Stimulated activated CD4-positive, alpha-beta T cell treated with anti-CD3 and anti-CD28 coated beads, TNF-alpha, amount 100 ng/mL, for 1 hour (primary cell): ENCODE measurements at places on chromosomes 13 and 19.
A peak's percentile ranks its signal among the peaks of the same experiment; 100 is the strongest.

- no peak for DNase-seq
These were observed 14.4 kb upstream of the NAXD start for GRCh38 chr13:110600980-110601379.

- DNase-seq, result no peak
These were observed 34.2 kb upstream of the NCCRP1 start for GRCh38 chr19:39162441-39163043.

GRCh38 chr13:102699504-102699903, 4.7 kb upstream of the METTL21C start:
- DNase-seq, result no peak

GRCh38 chr13:112890316-112891145, 78.5 kb upstream of the MCF2L start:
- DNase-seq, result no peak

GRCh38 chr13:25232937-25233515, 54.3 kb downstream of the MTMR6 start:
- DNase-seq, result no peak

DNA sequence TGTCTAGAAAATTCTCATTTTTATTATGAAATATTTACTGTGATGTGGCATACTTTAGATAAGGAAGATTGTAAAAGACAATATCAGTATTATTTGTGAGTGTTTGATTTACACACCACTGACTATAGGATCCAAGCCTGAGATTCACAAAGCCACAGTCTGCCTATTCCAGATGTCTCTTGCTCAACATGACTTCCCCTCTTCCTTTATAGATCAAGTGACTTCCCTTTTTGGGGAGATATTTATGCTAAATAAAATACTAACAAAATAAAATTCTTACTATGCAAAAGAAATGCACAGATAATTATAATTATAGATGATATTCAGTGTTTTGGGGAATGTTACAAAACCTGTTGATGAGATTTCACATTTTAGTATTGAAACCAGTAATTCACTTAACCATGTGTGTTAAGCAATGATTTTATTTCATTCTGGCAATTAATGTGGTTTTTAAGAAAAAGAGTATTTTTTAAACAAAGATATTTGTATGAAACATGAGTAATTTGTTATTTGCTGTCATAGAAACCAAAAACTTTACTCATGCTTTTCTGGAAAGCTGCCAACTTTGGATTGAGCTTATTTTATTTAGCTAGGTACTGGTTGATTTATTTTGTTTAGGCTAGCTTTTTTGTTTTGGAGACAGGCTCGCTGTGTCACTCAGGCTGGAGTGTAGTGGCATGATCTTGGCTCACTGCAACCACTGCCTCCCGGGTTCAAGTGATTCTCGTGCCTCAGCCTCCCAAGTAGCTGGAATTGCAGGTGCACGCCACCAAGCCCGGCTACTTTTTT, 13.7 kb upstream of the GPR183 start:
- DNase-seq, result no peak

DNA sequence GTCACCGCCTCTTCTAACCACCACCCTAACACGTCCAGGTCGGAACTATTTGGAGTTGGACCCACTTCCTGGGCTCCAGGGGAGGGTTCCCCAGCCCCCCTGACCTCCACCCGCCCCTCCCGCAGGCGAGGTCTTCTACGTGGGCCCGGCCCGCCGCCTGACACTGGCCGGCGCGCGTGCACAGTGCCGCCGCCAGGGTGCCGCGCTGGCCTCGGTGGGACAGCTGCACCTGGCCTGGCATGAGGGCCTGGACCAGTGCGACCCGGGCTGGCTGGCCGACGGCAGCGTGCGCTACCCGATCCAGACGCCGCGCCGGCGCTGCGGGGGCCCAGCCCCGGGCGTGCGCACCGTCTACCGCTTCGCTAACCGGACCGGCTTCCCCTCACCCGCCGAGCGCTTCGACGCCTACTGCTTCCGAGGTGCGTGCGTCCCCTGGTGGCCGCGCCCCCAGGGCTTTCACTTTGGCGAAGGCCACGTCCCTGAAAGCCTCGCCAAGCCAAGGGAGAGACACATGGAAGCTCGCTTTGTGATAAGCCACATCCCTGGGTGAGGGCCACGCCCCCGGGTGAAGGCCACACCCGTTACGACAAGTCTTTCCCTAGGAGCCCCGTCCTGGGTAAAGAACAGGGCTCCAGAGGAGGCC, 13.2 kb downstream of the NCAN start:
- peak; percentile 45 for DNase-seq

DNA sequence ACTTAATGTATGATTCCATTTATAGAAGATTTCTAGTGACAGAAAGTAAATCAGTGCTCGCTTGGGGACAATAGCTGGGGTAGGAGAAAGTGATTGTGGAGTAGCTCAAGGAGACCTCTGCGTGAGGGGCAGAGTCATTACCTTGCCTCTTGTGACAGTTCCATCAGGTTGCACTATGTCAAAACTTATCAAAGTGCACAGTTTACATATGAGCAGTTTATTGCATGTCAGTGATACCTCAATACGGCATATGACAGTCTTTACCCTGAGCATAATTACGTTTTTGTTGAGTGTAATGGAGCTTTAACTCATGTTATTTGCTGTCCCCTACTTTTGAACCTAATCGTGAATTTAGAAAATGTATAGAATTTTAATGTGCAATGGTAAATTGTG, 15.0 kb downstream of the ARHGEF7 start:
- no peak for DNase-seq

DNA sequence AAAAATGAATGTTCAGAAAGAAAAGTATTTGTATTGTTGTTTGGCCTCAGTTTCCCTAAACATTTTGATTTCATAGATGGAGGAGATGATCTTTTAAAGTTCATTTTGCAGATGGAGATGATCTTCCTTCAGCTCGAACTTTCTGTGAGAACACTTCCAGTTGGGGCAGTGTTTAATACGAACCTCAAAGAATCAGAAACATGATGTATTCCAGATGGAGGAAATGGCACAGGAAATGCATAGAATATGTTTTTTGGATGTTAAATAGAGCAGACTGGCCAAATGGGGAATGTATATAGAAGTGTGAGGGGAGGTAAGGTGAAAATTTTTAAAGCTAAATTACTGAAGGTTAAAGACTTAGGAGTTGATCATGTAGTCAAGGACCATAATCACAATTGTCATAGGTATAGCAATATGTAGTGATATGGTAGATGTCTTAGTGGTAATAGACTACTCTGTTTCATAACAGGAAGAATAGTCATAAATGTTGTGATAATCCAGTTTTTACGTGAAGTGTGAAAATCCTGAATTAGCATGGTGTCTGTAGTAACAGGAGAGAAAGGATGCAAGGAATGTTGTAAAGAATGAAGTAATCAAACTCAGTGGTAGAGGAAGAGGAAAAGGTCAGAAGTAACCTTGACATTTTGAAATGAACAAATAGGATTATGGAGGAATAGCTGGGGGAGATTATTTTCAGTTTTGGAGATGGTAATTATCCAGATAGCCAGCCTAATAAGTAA, 5.1 kb downstream of the RAP2A start:
- DNase-seq, result no peak

DNA sequence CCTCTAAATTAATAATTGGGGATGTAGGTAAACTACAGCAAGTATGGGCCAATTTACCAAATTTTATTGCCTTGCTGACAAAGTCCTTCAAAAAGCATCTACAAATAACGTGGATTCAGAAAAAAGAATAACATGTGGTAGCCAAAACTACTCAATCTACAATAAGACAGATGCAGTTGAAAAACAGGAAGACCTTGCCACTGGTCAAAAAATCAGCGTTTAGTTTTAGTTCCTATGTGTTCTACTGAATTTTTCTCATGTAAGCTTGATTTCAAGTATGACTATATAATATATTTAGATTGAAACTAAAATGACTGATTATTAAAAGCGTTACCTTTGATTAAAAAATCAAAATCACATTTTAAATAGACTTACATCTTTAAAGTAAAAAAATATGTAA, 1317.6 kb downstream of the PCDH9 start:
- no peak for DNase-seq

- no peak for DNase-seq
These were observed 143.9 kb downstream of the ZNF536 start for GRCh38 chr19:30516111-30516510.

DNA sequence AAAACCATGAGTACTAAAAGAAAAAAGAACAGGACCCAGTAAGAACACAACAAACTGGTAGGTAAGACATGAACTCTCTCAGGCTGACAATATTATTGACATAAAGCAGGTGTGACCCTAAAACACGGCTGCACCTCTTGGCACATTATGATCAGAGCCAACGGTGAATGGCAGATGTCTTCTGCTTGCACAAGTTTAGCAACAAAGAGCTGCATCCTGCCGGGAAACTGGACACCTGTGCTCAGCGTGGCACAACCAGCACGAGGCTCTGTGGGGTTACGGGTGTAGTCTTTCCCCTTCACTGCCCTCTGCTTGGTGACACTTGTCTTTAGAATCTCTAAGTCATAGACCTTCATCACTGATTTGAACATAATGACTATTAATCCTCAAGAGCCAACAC, 97.9 kb downstream of the DOCK9 start:
- no peak for DNase-seq

- no peak for DNase-seq
These were observed 148.9 kb downstream of the SHISA2 start for GRCh38 chr13:25902891-25903341.

DNA sequence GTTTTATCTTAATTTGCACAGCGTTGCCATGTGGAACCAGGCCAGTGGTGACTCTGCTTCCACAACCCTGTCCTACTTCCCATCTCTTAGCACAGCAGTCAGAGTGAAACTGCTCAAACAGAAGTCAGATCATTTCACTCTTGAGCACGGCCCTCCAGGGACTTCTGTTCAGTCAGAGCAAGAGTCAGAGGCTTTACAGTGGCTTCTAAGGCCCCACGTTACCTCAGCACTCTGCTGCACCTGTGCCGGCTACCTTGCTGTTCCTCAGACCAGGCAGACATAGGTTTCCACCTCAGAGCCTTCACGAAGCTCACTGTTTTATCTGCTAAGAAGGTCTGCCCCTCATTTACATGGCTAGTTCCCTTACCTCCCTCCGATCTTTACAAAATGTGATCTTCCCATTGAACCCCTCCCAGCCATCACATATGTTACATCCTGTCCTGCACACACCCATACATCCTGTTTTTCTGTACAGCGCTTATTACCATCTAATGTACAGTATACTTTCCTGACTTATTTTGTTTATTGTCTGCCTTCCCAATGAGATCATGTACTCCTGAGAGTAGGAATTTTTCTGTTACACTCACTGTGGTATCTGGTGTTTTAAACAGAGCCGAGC, 41.6 kb downstream of the TM9SF2 start:
- DNase-seq, result no peak

DNA sequence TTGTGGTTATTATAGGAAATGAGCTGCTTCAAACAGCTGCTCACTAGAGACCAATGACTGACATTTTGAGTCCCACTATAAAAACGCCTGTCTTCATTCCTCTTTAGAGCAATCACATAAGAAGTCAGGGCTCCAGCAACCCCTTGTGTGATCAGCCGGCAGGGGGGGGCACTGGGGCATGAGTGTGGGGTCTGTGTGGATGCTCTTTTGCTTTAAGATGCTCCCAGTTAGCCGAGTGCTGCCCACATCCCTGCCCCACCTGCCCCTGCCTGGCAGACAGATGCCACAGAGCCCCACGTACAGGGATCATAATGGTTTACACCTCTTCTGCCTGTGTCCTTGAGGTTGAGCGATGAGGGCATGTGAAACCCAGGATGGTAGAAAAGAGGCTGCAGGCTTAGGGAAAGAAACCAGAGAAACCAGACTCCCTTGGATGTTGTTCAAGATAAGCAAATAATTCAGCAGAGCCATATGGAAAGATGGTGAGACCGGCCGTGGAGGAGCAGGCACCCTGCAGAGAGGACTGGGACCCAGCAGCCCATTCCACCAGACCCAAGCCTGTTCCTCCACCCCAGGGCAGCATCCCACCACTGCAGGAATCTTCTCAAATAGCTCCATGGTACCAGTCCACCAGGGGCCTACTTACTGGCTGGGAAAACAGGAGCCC, 55.4 kb downstream of the CHST8 start:
- DNase-seq, result no peak

DNA sequence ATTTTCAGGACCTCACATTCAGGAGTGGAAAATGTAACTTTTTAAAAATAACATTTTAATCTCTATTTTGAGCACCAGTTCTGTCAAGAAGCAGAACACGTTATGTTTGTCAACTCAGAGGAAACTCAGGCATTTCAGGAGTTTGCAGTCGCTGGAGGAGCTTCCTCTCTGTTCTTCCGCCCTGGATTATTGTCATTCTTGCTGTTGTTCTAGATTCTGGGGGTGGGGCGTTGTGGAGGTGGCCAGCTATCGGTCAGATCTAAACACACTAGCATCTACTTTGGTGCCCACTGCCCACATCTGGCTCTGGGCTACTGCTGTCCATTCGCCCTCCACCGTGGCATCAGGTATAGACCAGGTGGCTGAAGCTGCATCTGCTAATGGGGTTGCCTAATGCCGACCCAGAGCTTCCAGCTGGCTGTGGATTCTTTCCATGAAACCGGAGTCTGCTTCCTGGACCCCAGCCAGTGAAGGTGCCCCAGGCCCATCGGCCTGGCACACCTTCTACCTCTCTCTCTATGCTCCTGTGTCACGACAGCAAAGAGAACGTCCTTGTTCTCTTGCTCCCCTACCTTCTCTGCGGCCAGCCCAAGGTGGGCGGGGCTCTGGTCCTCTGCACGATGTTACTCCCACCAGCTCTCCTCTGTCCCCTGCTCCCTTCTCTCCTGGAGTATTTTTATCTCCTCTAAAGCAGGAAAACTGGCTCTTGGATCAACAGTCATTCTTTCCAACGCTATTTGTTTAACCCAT, 36.7 kb upstream of the DGKH start:
- no peak for DNase-seq

DNA sequence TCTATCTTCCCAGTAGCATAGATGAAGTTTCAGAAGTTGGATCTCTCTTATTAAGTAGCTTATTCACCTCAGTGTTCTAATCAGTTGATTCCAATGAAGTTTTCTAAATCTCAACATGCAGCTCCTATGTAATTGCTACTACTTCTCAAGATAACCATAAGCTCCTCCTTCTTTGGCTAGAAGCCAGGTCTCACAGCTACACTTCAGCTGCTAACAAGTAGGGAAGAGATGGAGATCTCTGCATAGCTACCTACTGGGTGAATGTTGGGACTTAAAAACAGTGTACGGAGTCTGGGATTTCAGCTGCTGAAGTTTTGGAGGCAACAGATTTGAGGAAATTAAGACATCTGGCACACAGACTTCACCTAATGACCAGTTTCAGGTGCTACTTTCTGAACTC, 661.0 kb downstream of the SLITRK1 start:
- DNase-seq, result no peak

DNA sequence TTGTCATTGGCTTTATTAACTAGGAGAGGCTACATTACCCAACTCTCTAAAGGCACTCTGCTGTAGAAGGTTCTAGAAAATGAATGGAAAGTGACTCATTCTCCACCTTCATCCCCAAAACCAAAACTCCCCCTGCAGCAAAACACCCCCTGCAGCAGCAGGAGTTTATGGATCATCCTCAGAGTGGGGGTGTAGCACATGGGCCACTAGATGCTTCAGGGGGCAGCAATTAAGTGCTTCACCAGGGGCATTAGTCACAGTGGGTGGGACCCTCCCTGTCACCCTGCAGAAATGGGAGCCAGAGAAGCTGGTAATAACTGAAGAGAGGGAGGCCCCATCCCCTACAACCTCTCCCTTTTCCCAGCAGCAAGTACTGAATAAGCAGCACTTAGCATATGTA, 64.5 kb upstream of the MED4 start:
- no peak for DNase-seq
